Stimulated activated CD4-positive, alpha-beta T cell treated with anti-CD3 and anti-CD28 coated beads, Interleukin-2, amount 100 ng/mL, for 24 hours (primary cell): ENCODE measurements at places on chromosomes 2 and 18.

GRCh38 chr2:144730711-144731110 lies 210.8 kb upstream of the ZEB2 start:
- DNase-seq, result no peak

DNA sequence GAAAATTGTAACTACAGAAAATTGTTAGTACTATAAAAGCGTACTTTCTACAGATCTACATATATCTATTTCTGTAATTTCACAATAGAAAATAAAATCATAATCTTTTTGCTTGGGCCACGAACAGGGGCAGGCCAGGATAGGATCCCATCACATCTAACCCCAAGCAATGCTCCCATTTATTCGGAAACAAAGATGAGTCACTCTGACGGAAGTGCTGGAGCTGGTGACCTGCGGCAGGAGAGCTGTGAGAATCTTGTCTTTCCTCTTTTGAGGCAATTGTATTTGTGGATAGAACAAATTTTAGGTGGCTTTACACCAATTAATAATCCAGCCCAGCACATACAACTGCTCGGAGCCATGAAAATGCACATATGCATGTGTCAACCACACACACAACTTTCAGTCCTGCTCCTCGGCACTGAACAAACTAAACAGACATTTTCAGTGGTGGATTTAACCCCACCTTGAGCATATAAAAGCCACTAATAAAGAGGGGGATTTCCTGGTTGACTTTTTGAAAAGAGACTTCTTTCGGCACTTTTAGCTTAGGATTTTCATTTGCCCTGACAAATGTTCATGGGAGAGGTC lies 22.3 kb upstream of the INSIG2 start:
- DNase-seq, result no peak

DNA sequence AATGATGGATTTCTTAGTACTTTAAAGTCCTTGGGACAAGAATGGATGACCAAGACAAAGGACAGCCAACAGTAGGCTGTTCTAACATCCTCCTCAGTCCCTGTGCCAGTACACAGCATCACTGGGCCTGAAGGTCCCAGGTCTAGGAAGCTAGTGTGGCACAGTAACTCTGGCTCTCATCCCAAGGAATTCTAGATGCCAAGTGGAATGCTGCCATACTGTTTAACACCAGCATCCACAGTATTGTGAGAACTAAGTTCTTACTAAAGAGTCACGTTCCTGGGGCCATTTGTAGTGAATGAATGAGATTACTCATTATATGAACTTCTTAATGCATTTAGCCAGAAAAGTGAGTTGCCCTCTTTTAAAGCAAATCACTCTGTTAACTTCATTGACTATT lies 68.2 kb upstream of the LYPD1 start:
- no peak for DNase-seq

DNA sequence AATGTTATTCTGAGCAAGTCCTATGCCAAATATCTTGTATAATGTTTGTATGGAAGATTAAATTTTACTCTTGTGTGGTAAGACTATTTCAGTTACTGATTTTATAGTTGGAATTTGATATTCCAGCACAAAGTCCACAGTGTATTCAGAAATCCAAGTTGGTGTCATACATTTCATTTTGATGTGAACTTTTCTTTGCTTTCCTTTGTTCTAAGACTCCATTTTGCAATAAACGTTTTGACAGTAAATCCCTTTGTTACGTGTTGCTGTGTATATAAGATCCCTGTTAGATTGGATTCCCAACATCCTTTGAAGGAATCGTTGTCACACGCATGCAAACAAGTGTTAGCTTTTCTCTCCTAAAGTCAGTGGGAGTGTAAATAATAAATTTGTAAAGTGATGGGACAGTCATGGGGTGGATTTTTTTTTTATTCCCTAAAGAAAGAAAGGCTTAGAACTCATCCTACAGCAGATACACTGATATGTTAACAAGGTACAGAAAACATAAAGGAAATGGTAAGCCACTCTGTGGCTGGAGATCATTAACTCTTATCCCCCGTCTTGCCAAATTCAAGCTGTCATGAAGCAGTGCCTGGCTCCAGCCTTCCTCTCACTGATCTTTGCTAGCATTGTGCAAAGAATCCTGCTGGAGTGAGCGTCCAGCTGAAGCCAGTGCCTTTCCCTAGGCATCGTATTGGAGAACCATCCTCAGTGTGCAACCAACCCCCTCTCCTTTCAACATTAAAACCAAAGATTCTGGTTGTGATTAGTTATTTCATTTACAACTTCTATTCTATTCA lies 127.6 kb upstream of the CDCA7 start:
- DNase-seq, result no peak

DNA sequence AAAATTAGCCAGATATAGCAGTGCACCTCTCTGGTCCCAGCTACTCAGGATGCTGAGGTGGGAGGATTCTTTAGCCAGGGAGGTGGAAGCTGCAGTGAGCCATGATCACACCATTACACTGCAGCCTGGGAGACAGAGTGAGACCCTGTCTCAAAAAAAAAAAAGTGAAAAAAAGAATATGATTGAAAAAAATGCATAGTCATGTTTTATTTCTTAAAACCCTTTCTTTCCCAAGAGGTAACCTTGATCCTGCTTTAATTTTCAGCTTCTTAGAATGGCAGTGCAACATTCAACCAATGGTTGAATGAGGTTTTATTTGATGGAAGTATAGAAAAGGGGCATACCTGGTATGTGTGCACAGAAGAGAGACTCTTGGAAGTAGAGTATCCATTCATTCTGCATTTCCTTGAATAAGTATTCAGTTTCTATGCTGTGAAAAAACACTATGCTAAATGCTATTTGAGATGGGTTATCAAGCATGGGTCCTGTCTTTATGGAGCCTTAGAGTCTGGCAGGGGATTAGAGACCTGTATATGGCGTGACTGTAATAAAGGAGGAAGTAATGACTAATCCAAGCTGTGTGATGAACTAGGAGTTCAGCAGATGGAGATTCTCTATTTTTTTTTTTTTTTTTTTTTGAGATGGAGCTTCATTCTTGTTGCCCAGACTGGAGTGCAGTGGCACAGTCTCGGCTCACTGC lies 146.3 kb downstream of the WDSUB1 start:
- no peak for DNase-seq

- DNase-seq, result no peak
Measured at GRCh38 chr2:1656326-1656960, 87.9 kb downstream of the PXDN start.

DNA sequence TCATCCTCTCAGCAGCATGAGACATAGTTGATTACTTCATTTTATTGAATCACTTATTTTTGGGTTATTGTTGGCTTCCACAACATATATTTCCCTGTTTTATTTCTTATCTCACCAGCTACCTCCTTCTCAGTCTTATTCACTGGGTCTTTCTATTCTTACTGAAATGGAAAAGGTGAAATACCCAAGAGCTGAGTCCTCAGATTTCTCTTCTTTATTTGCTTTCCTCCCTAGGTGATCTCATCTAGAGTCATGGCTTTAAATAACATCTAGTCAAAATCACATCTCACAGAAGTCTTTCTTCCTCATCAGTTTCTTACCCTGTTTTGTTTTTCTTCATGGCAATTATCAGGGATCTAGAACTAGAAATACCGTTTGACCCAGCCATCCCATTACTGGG lies 105.0 kb upstream of the RBBP8 start:
- DNase-seq, result no peak

- DNase-seq, result no peak
Measured at GRCh38 chr18:79600141-79600540, 79.5 kb upstream of the CTDP1 start.

- DNase-seq, result no peak
Measured at GRCh38 chr2:79977792-79978191, 326.8 kb downstream of the LRRTM1 start.

DNA sequence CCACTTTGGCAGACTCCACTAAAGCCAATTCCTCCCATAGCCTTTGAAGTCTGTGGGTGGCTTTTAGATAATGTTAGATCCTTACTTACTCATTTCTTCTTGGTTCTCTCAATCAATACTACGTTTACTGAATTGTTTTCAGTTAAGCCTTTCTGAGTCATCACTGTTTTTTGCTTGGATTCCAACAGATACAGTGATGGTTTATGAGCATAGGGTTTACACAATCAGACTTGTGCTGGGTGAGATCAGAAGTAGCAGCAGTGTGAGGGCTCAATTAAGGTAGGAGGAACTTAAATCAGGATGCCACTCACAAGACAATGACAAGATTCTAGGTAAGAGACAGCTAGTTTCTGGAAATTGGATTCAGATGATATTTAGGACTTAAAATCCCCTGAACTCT lies 297.7 kb upstream of the DOK6 start:
- no peak for DNase-seq

- no peak for DNase-seq
Measured at GRCh38 chr2:140604096-140604495, 1526.7 kb downstream of the LRP1B start.

GRCh38 chr2:61763605-61764034 lies 90.2 kb downstream of the FAM161A start:
- DNase-seq, result no peak
